ENCODE measurements at places on chromosomes 6 and 20.

GRCh38 chr20:21433329-21433890 lies 36.1 kb upstream of the NKX2-4 start:
- DNase-seq, result no peak

GRCh38 chr20:896501-897025 lies 19.6 kb downstream of the ANGPT4 start:
- no peak for DNase-seq

DNA sequence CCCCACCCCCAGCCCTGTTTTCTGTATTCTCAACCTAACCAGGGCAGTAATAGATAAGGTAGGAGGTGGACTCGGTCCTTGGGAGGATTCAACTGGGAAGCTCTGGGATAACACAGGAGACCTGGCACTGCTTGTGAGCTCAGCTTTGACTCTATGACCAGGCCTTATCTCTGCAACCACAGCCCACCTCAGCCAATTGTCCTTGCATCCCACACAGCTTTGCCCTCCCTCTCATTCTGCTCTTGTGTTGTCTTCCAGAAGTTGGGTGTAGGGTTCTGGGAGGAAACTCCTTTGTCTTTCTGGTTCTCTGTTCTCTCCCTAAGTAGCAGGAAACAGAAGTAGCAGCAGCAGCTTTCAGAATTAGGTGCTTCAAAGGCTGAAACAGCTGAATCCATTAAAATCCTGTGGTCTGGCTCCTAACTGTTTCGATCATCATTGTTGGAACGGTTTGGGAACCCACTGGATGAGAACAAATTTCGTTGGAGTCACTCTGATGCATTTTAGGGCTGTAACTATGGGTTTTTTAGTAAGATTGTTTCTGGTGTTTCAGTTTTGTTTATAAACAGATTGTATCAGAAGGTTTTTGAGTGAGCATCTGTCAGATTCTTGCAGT lies 32.4 kb upstream of the SNX9 start:
- DNase-seq, result no peak

- no peak for DNase-seq
Measured at GRCh38 chr6:139926711-139927110, 552.3 kb upstream of the CITED2 start.

Data from midbrain (tissue), 1 donor.